HuH-7.5 (cell line): ENCODE measurements at places on chromosomes 6 and 20.

GRCh38 chr6:89438248-89438647 lies 5.3 kb downstream of the ANKRD6 start:
- no peak for DNase-seq

- DNase-seq, result no peak
Measured at GRCh38 chr6:45388328-45388727, 10.6 kb upstream of the SUPT3H start.

GRCh38 chr20:49694450-49695071 lies 19.1 kb downstream of the B4GALT5 start:
- DNase-seq, result no peak

- no peak for DNase-seq
Measured at GRCh38 chr20:17619351-17620093, 49.6 kb downstream of the DSTN start.

DNA sequence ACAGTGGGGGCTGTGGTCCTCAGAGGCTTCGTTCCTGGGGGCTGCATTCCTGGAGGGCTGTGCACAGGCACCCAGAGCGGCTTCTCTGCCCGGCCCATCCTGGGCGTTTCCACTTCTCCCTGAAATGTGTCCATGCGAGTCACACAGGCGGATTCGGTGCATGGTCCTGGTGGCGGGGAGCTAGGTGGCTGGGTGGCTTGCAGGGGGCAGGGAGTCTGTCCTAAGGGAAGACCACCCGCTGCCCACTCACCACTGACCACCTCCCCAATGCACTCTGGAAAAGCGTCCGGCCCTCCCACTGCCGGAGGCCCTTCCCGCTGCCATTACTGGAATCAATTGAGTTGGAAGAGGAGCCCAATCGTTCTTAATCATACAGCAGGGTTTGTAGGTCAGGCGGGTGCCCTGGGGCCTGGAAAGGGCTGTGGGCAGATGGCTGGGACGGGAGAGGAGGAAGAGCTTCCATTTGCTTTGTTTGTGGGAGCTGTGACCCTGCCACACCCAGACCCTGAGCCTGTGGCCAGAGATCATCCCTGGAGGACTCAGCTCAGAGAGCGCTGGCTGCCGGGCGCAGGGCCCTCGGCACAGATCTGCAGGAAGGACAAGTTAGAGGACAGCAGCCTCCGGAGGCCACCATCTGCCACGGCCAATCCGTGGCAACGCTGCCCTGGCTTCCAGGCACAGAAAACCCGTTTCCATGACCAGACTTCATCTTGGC lies 6.4 kb downstream of the CHRNA4 start:
- no peak for DNase-seq

- no peak for DNase-seq
Measured at GRCh38 chr6:24858177-24858653, 59.5 kb upstream of the ARMH2 start.

DNA sequence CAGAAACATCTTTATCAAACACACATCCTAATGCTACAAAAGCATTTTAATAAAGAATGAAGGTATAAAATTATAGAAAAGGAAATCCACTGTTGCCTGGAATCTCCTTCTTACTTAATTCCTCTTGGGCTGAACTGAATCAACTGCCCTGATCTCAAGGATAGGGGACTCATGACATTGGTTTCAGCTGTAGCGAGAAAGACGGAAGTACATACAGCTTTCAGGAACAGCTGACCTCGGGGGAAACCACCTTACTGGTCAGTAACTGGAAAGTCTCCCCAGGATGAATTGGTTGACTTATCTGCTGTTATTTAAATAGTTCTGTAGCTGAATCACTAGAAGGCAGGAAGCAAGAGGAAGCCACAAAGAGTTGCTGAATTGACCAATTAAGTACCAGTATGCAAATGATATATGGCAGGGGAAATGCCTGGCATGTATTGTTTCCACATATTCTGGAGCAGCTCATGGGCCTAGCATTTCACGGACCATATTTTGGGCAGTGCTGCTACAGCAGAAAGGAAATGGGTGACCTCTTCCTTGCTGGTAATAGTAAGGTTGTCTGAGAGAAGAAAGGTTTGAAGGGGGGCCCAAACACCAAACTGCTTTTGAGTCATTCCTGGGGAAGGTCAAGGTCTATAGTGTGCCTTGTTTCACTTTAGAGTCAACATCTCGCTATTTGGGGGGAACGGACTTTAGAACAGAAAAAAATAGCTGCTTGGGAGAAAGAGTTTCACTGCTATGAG lies 43.7 kb upstream of the MAP7 start:
- DNase-seq, result no peak

GRCh38 chr20:9409352-9409751 lies 105.0 kb upstream of the LAMP5 start:
- no peak for DNase-seq

- DNase-seq, result no peak
Measured at GRCh38 chr6:126963077-126963809, 155.2 kb upstream of the RSPO3 start.

GRCh38 chr6:30154709-30155519 lies 6.1 kb downstream of the TRIM10 start:
- DNase-seq, result no peak

DNA sequence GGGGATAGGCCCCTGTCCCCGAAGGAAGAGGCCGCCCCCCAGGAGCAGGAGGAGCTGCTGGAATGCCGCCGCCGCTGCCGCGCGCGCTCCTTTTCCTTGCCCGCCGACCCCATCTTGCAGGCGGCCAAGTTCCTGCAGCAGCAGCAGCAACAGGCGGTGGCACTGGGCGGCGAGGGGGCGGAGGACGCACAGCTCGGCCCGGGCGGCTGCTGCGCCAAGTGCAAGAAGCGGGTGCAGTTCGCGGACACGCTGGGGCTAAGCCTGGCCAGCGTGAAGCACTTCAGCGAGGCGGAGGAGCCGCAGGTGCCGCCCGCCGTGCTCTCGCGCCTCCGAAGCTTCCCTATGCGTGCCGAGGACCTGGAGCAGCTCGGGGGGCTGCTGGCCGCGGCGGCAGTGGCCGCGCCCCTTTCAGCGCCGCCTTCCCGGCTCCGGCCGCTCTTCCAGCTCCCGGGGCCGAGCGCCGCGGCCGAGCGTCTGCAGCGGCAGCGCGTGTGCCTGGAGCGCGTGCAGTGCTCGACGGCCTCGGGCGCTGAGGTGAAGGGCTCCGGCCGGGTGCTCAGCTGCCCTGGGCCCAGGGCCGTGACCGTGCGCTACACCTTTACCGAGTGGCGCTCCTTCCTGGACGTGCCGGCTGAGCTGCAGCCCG lies 630 bp downstream of the PPP1R3G start:
- peak; percentile 37 for DNase-seq

DNA sequence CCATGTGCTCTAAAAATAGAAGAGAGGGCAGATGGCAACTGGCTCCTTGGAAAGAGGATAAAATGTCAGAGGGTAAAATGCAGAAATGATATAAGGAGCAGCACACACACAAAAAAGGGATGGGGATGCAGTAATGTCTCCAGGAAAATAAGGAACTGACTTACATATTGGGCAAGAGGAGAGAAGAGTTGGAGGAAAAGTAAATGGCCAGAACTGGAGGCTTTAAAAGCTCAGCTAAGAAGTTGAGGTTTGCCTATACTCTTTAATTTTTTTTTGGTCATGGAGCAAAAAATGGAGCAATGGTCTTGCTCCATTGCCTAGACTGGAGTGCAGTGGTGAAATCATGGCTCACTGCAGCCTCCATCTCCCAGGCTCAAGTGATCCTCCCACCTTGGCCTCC lies 93.7 kb downstream of the SULF2 start:
- no peak for DNase-seq

- DNase-seq, result no peak
Measured at GRCh38 chr6:33732817-33733708, 13.6 kb downstream of the IP6K3 start.

- DNase-seq, result no peak
Measured at GRCh38 chr20:49853640-49854039, 41.0 kb downstream of the SLC9A8 start.

GRCh38 chr6:108592371-108593337 lies 31.9 kb downstream of the FOXO3 start:
- DNase-seq, result no peak

DNA sequence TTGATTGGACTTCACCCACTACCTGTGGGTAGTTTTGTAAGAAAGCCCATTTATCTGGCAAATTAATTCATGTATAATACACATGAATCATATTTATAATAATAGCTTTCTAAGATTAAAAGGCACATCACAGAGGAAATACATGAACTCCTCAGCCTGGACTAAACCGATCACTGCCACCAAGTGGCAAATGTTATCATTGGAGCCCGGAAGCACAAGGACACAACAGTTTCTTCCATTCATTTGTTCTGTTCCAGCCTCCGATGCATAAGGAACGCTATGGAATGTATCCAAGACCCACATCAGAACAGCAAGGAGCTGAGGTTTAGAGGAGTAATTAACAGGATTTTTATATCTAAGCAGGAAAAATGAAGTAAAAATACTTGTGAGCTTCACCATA lies 13.9 kb upstream of the IPCEF1 start:
- DNase-seq, result no peak

DNA sequence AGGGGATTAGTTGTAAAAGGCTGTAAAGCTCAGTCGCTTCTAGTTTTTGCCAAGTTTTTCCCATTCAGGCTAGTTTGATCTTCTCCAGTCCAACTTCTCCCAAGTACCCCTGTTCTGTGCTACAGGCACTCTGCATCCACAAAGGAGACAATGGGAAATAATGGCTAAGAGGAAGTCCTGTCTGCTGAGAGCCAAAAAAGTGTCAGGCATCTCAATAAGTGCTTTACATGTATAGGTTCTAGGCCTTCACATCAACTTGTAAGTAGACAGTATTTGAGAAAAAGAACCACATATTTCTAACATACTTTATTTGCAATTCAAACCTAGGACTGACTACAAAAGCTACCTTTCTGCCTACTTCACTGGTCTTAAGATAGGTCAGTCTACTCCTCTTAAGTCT lies 4.9 kb downstream of the HTR1B start:
- no peak for DNase-seq

DNA sequence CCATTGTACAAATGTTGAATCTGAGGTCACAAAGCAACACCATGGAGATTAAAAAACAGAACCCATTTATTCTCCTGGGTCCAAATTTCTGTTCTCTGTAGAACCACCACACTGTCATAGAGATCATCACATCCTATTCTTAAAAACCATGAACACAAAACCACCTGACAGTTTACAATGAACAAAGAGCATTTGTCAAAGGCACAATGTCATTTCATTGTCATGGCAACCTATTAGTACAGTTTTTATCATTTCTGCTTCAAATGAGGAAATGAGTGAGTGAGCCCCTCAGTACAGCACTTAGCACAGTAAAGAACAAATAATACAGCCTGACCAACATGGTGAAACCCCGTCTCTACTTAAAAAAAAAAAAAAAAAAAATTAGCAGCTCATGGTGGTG lies 23.1 kb upstream of the LAMP5 start:
- DNase-seq, result no peak

- no peak for DNase-seq
Measured at GRCh38 chr20:53079828-53080686, 107.9 kb downstream of the TSHZ2 start.
